Stromal cell of bone marrow (primary cell): ENCODE measurements at places on chromosomes 12 and 14.

DNA sequence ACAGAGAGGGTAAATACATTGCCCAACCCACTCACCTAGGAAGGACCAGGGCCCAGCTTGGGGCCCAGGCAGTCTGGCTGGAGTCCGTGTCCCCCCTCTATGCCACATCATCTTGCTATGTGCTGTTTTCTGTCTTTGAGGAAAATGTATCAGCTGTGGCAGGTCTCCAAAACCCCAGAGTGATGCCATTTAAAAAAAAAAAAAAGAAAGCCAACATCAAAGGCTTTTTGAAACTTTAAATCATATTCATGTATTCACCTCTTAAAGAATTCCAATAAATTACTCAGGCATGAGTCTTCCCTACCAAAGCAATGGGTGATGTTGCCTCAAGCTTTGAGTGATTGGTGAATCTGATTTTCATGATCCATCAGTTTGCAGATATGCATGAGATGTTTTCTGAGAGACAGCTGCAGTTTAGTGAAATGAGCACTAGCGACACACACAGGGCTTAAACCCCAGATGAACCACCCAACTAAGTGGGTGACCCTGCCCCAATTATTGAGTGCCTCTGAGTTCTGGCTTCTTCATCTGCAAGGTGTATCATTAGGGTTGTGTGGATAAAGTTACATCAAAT lies 6.1 kb downstream of the KRT81 start:
- DNase-seq = no peak

GRCh38 chr12:51773145-51773869 lies 75.2 kb downstream of the FIGNL2 start:
- peak; percentile 76 for DNase-seq

- no peak for DNase-seq
These were observed 83.2 kb downstream of the DAD1 start for GRCh38 chr14:22505697-22506377.

DNA sequence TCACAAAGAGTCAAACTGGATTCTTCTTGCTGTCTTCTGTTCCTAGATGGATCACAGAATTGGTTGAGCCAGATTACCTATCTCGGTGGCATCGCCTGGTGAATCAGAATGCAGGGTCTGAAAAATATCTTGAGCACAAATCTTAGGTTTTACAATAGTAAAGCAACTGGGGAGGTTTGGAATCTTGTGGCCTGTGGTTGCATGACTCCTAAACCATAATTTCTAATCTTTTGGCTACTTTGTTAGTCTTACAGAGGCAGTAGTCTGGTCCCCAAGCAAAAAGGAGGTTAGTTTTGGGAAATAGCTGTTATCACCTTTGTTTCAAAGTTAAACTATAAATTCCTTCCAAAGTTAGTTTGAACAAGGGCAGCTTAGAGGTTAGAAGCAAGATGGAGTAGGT lies 1488.5 kb upstream of the FLRT2 start:
- DNase-seq = no peak

- DNase-seq = no peak
These were observed 125.7 kb downstream of the PHLDA1 start for GRCh38 chr12:75905922-75906321.

- no peak for DNase-seq
These were observed 2.7 kb downstream of the STK38L start for GRCh38 chr12:27246774-27247173.

- DNase-seq = no peak
These were observed 7.9 kb downstream of the C2CD5 start for GRCh38 chr12:22536346-22536945.

DNA sequence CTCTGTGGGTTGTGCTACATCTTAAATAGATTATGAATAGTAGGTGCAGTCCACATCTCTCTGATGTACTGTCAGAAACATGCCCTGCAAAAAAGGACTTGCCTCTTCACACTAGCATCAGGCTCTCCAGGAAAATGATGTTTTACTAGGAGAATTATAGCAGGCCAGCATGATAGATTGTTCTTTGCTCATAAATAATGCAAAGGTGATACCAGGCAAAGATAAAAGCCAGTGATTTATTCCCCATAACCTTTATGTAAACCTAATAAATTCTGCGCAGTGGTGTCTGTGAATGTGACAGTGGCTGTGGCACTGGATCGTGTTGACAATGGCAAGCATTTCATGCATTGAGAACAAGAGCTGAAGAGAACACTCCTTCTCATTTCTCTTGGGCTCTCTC lies 646.5 kb upstream of the SEL1L start:
- DNase-seq = no peak

DNA sequence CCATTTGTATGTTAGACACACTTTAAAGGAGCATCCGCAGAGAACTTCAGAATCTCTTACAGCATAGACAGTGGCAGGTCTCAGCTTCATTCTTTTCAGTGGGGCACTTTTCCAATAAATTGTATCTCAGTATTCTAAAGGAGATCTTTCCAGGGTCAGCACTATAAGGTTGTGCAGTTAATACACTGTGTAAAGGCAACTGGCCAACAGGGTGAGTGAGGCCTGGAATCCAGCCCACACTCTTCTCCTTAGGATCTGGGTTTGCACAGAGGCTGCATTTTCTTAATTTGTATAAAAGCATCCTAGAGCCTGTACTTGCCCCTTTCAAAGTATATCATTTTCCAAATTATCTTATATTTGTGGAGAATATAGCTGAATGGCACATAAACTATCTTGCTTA lies 94.2 kb downstream of the MYF5 start:
- DNase-seq = no peak

DNA sequence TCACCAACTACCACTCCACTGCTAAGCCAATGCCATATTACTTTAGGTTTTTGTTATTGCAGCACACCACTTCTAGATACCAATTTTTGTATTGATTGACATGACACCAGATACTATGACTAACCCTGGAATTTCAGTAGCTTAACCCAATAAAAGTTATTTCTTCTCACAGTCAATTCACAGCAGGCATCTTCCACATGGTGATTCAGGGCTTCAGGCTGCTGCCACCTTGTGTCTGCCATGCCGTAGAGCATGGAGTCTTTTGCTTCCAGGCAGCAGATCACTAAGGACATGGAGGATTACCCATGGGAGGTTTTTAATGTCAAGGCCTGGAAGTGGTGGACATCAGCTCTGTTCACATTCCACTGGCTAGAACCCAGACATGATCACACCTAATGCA lies 56.4 kb upstream of the LTA4H start:
- no peak for DNase-seq

- DNase-seq = no peak
These were observed 11.0 kb downstream of the GRIP1 start for GRCh38 chr12:66667906-66668305.

DNA sequence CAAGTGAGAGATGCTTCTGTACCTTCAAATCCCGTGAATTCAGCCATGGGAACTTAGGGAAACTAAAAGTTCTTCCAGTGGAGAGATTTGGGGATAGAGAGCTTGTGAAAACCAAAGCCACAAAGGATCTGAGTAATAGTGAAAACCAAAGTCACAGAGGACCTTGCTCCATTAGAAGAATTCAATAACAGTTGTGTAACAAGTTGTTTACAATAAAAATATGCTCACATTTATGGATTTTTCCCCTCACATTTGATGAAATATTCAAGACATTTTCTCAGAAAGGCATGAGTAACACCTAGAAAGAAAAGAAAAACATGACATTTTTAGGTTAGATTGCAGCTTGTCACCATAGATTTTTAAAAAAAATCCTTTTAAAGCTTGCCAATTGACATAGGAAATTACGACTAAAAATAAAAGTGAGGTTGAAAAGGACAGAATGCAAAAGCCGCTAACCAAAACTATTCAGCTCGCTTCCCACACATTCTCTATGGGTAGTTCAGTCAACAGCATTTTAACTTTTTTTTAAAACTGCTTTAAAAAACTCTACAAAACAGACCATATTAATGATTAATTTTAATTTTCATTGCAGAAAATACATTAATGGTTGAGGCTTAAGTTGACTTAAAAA lies 113.2 kb downstream of the CAND1 start:
- peak; percentile 77 for DNase-seq

DNA sequence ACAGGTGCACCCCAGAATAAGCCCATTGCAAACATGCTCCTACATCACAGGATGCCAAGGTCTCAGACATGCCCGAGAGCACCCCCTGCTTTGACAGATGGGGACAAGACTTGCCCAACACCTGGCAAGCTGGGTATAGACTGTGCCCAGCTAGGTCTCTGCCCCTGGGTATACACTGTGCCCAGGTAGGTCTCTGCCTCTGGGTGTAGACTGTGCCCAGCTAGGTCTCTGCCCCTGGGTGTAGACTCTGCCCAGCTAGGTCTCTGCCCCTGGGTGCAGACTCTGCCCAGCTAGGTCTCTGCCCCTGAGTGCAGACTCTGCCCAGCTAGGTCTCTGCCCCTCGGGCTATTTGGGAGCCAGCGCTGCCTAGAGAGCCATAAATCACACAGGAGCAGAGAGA lies 85.9 kb downstream of the CCDC88C start:
- DNase-seq = no peak

DNA sequence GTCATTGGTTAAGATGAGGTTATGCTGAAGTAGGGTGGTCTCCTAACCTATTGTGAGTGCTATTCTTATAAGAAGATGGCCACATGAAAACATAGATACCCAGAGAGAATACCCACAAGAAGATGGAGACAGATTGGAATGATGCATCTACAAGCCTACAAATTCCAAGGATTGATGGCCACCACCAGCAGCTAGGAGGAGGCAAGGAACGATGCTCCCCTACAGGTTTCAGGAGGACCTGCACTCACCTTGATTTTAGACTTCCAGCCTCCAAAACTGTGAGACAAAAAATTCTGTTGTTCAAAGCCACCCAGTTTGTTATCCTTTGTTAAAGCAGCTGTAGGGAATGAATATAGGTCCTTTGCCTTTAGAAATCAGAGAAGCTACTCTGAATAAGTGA lies 227.4 kb downstream of the NEDD1 start:
- no peak for DNase-seq

- DNase-seq = peak; percentile 25
These were observed 39.6 kb upstream of the CCDC198 start for GRCh38 chr14:57533214-57533613.

GRCh38 chr14:38693423-38693822 lies 409.6 kb downstream of the SEC23A start:
- DNase-seq = no peak

GRCh38 chr14:104968153-104968527 lies 10.0 kb downstream of the AHNAK2 start:
- no peak for DNase-seq

DNA sequence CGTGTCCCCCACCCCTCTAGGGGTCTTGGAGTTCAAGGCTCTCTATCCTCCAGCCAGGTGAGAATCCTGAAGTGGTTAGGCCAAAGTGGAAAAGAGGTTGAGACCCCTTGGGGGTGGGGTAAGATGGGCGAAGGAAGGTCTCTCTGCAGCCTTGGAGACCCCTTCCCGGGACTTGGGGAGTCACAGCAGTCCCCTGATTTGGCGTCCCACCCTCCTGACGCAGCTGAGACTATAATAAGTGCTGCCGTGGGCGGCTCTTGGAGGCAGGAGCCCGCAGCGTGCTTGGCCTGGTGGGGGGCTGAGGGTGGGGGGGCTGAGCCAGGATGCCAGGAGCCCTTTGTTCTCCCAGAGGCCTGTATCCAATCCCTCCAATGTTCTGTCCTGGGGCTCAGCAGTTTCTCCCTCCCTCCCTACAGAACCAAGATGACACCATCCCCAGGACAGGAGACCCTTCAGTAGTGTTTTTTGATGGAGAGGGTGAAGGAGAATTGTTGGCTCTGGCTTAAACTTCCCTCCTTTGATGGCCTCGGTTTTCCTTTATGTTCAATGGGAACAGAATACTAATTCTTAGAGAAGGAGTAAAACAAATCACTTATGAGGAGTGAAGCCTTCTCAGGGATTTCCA lies 1.5 kb upstream of the AGAP2 start:
- DNase-seq = no peak

- no peak for DNase-seq
These were observed 11.2 kb upstream of the DAAM1 start for GRCh38 chr14:59177262-59177661.

DNA sequence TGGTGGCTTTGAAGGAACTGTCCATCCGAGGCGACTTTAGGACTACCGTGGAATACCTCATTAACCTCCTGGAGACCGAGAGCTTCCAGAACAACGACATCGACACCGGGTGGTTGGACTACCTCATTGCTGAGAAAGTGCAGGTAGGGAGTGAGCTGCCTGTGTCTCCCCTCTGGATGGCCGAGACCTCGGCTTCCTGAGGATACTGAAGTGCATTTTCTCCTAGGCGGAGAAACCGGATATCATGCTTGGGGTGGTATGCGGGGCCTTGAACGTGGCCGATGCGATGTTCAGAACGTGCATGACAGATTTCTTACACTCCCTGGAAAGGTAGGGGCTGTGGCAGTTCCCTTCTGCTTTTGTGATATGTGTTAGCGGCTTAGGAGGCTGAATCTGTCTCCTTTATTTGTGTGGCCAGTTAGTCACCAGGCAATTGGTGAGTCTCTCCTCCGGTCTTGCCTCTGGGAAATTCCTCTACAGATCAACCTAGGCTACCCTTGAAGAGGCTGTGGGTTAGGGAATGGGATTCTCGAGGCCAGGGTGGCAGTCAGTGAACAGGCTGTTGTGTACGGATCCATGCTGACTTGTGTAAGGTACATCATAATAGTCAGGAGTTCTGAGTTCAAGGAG lies 75.3 kb downstream of the ACACB start:
- no peak for DNase-seq

DNA sequence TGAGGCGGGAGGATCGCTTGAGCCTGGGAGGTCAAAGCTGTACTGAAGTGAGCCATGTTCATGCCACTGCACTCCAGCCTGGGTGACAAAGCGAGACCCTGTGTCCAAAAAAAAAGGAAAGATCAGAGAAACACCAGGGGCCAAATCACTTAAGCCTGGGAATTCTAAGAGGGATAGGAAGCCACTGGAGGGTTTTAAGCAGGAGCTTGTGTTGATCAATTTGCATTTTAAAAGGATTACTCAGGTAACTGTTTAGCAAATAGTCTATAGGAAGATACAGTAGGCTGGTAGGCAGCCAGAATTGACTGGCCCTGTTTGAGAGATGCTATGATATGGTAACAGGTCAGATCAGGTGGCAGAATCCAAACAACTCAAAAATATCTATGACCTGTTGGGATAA lies 162.7 kb downstream of the SPTSSA start:
- no peak for DNase-seq

- no peak for DNase-seq
These were observed 115.7 kb downstream of the BEGAIN start for GRCh38 chr14:100471441-100472093.

DNA sequence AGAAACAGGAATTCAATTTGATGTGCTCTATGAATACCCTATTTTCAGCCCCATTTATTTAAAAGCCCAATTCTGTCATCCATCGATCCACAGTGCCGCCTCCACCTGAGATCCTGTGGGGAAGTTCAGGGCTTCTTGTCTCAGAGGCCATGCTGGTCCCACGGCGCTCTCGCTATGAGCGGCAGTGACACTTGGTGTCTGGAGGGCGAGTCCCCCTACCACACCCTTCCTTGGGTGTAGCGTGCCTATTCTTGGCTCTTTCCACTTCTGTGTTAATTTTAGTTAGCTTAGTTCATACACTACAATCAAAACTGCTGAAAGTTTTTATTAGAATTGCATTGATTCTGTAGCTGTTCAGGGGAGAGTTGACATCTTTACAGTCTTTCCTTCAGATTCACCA lies 73.8 kb downstream of the DDX51 start:
- no peak for DNase-seq

GRCh38 chr14:105436891-105437722 lies 17.5 kb downstream of the MTA1 start:
- DNase-seq = no peak

- DNase-seq = no peak
These were observed 213.6 kb downstream of the ERC1 start for GRCh38 chr12:1204581-1205121.

- DNase-seq = no peak
These were observed 11.8 kb downstream of the ZFYVE21 start for GRCh38 chr14:103727313-103727980.
